Heart right ventricle (tissue), 16 donors: ENCODE measurements at places on chromosomes 2 and 18. TPM values are rescaled to one million over a fixed set of nuclear protein-coding genes. Genes with fewer than 3 reads are reported as not detected.

Gene TTLL4
- 6.0 TPM for total RNA-seq

GRCh38 chr18:22827216-22827615 lies 105.9 kb upstream of the RBBP8 start:
- H3K4me3 ChIP-seq = no peak overlapping the region
- no peaks in the 10 kb centered on the region for H3K36me3 ChIP-seq
- peaks cover 7% of the 10 kb centered on the region for H3K27me3 ChIP-seq
- no peaks in the 10 kb centered on the region for H3K4me1 ChIP-seq
- no peak for DNase-seq

DNA sequence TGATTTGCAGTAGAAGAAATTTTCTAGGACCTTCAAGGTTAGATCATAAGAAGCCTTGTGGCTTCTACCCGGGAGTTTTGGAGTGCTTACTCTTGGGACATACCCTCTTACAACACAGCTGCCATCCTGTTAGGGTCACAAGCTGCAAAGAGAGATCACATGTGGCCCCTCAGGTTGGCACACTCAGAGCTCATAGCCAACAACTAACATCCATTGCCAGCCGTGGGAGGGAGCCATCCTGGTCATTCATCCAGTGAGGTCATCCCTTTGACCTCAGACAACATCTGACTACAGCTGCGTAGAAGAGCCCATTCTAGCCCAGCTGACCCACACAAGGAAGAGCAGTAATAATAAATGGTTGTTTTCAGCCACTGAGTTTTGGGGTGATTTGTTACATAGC lies 76.9 kb upstream of the NABP1 start:
- H3K36me3 ChIP-seq = no peaks in the 10 kb centered on the region
- H3K4me1 ChIP-seq = no peaks in the 10 kb centered on the region
- no peak overlapping the region for H3K27ac ChIP-seq
- H3K4me3 ChIP-seq = no peak overlapping the region
- no peak for DNase-seq
- peaks cover 9% of the 10 kb centered on the region for H3K27me3 ChIP-seq

DNA sequence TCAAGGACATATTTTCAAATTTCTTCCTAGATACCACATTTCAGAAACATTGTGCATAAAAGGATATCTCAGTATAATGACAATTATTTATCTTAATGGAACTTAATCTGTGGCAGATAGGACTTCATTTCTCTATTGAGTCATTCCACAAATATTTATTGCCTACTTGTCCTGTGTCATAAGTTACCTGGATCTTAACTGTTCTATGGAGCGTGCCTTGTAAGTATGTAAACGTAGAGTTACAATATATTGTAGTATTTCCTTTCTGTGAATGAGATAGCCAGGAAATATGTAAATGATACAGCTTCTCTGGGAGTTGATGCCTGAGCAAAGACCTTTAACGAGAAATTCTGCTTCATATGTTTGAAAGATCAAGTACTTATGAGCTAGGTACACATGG lies 2.5 kb downstream of the AGFG1 start:
- DNase-seq = no peak
- no peaks in the 10 kb centered on the region for H3K27me3 ChIP-seq
- peak overlapping the region; percentile 96 for H3K27ac ChIP-seq
- H3K4me3 ChIP-seq = no peak overlapping the region
- peaks cover 39% of the 10 kb centered on the region for H3K4me1 ChIP-seq

- no peaks in the 10 kb centered on the region for H3K36me3 ChIP-seq
- H3K27me3 ChIP-seq = no peaks in the 10 kb centered on the region
- no peak overlapping the region for H3K4me3 ChIP-seq
- no peak overlapping the region for H3K27ac ChIP-seq
Observed at GRCh38 chr18:60649107-60649506, 276.5 kb upstream of the MC4R start.

GRCh38 chr2:172446474-172447063 lies 19.2 kb downstream of the ITGA6 start:
- no peaks in the 10 kb centered on the region for H3K36me3 ChIP-seq
- H3K4me3 ChIP-seq = no peak overlapping the region
- no peak overlapping the region for H3K27ac ChIP-seq
- H3K27me3 ChIP-seq = no peaks in the 10 kb centered on the region

Gene ADD2
- 3.6 TPM for total RNA-seq

Gene UGT1A4
- total RNA-seq = not detected

Gene CNNM3
- 9.8 TPM for total RNA-seq

- H3K4me1 ChIP-seq = no peaks in the 10 kb centered on the region
- DNase-seq = no peak
- no peaks in the 10 kb centered on the region for H3K27me3 ChIP-seq
- no peaks in the 10 kb centered on the region for H3K36me3 ChIP-seq
- no peak overlapping the region for H3K27ac ChIP-seq
- no peak overlapping the region for H3K4me3 ChIP-seq
Observed at GRCh38 chr18:8960740-8961657, 141.5 kb upstream of the NDUFV2 start.

Gene PLGLB2
- total RNA-seq = not detected

DNA sequence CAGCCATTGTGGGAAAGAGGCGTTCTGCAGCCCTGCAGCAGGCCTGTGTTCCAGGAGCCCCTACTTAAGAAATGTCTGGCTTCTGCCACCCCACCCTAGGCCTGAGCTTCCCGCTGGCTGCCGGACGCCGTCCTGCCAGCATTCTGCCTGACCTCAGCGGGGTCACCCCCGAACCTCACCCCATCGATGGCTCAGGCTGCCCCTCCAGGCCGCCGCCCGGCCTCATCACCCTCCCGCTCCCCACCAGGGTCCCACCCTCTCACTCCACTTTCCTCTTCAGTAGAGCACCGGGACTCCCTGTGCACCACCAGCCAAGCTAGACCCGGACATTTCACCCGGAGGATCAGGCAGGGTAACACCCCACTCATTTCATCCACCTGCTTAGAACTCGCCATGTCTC lies 73.6 kb upstream of the SALL3 start:
- no peaks in the 10 kb centered on the region for H3K36me3 ChIP-seq
- no peak overlapping the region for H3K4me3 ChIP-seq
- H3K27me3 ChIP-seq = peaks cover 22% of the 10 kb centered on the region
- DNase-seq = no peak
- no peak overlapping the region for H3K27ac ChIP-seq

Gene LDLRAD4
- 54.4 TPM for total RNA-seq

Gene NEU2
- total RNA-seq = not detected

DNA sequence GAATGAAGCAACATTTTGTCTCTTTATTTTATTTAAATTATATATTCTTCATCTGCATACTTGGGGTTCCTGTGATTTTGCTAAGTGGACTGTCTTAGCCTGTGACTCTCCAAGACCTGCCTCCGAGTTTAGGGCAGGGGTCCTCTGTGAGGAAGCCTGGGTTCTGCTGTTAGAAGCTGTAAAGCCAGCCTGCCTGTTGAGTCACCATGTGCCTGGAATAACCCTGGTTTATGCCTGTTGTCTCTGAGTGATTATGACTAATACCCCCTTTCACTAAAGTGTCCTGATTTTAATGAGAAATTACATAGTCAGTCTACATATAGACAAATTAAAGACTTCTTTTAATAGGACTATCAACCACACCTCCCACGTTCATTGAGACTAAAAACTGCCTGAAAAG lies 369.1 kb downstream of the ZNF521 start:
- H3K4me1 ChIP-seq = peaks cover 9% of the 10 kb centered on the region
- no peak overlapping the region for H3K4me3 ChIP-seq
- no peaks in the 10 kb centered on the region for H3K27me3 ChIP-seq
- DNase-seq = no peak

GRCh38 chr2:218002845-218003180 lies at the start of gene TNS1:
Gene TNS1 (minus strand): TSS chr2:218002995. CDS start chr2:218002872, 123 bp downstream.
- H3K36me3 ChIP-seq = no peaks in the 10 kb centered on the region
- H3K4me1 ChIP-seq = peaks cover 9% of the 10 kb centered on the region
- H3K27ac ChIP-seq = peak within 1 kb of the TSS; percentile 78

DNA sequence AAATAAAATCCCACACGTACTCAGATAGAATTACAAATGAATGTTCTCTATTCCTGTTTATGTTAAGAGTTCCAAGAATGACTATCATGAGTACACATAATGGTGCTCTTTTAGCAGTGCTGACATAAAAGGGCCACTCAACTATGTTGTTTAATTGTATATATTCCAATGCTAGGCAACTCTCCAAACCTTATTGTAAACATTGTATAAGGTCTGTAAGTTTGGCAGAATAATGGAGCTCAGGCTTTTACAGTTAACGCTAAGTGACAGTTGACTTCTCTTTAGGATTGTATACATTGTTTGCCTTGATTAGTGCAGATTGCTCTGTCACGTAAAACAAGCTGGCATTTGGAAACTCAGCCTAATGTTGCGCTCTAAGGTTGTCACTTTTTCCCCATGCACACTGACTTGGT lies 20.8 kb downstream of the RBMS1 start:
- H3K4me3 ChIP-seq = no peak overlapping the region
- DNase-seq = no peak
- H3K4me1 ChIP-seq = peaks cover 58% of the 10 kb centered on the region
- peak overlapping the region; percentile 1 for H3K27ac ChIP-seq
- H3K27me3 ChIP-seq = no peaks in the 10 kb centered on the region
- H3K36me3 ChIP-seq = no peaks in the 10 kb centered on the region

DNA sequence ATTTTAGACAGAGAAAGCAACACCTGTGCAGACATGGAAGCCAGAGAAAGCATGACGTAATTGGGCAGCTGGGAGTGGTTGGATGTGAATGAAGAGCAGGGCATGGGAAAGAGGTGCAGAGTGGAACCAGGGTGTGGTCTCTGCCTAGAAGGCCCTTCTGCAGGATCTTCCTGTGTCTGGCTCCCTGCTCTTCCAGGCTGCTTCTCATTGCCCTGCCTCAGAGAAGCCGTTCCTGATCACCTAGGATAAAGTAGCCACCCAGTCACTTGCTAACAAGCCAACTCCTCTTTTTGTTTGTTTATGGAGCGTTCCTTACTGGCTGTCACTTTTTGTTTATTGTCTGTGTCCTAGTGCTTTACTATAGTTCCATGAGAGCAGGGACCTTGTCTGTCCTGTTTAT lies 28.5 kb downstream of the GALNT1 start:
- H3K36me3 ChIP-seq = no peaks in the 10 kb centered on the region
- no peak overlapping the region for H3K27ac ChIP-seq
- no peak for DNase-seq
- H3K4me3 ChIP-seq = no peak overlapping the region
- no peaks in the 10 kb centered on the region for H3K27me3 ChIP-seq

Gene PRADC1
- 78.4 TPM for total RNA-seq

DNA sequence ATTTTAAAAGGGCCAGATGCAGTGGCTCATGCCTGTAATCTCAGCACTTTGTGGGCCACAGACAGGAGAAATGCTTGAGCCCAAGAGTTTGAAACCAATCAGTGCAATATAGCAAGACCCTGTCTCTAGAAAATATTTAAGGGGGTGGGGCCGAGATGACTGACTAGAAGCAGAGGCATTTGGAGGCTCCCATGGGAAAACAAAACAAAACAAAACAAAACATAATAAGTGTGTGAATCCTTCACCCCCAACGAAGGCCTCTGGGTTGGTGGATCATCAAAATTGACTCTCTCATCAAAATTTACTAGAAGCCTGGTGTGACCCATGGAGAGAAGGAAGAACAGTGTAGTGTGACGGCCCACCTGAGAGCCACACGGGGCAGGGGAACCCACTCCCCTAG lies 560.9 kb downstream of the LRP1B start:
- H3K4me3 ChIP-seq = no peak overlapping the region
- H3K4me1 ChIP-seq = no peaks in the 10 kb centered on the region
- no peaks in the 10 kb centered on the region for H3K27me3 ChIP-seq
- no peaks in the 10 kb centered on the region for H3K36me3 ChIP-seq

DNA sequence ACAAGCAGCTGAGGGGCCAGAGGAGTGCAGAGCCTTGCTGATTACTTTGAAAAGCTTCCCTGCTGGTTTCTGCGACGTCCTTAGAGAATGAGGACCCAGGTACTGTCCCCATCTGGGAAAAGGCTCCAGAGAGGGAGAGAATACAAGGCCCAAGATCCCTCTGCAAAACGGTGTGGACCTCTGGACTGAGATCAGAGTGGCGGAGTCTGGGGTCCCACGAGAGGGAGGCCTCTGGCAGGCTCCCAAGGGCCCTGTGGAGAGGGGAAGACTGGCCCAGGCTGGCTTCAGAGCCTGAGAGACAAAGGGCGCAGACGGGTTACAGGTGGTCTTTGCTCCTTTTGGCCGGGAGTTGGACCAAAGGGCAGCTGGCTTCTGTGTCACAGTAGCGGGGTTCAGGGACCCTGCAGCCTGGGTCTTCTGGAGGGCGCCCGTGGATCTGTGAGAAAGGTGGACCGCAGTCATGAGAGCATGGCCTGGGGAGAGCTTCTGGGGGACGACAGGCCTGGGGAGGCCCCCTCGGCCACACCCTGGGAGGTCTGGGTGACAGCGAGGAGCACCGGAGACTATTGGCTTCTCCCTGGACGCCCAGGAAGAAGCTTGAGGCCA lies 805 bp downstream of the SNORC start:
- no peak for DNase-seq
- H3K4me1 ChIP-seq = peaks cover 5% of the 10 kb centered on the region
- H3K27me3 ChIP-seq = peaks cover 14% of the 10 kb centered on the region
- no peak overlapping the region for H3K27ac ChIP-seq
- H3K4me3 ChIP-seq = no peak overlapping the region
- H3K36me3 ChIP-seq = no peaks in the 10 kb centered on the region

GRCh38 chr2:65347913-65348312 lies 84.5 kb downstream of the SPRED2 start:
- peaks cover 35% of the 10 kb centered on the region for H3K4me1 ChIP-seq
- no peak for DNase-seq
- H3K36me3 ChIP-seq = no peaks in the 10 kb centered on the region
- no peak overlapping the region for H3K27ac ChIP-seq
- no peak overlapping the region for H3K4me3 ChIP-seq
- H3K27me3 ChIP-seq = no peaks in the 10 kb centered on the region

DNA sequence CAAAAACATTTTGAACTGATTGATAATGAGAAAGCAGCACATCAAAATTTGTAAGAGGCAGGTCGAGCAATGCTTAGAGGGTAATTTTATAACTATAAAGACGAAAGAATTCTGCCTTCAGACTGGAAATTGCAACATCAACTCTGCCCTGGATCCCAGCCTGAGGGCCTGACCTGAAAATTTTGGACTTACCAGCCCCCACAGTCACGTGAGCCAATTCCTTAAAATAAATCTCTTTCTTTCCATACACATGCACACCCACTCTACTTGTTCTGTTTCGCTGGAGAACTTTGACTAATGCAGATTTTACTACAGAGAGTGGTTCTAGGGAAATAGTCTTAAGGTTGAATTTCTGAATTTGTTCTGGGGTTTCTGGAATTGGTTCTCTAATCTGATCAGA lies 14.6 kb upstream of the ACOXL start:
- H3K4me1 ChIP-seq = no peaks in the 10 kb centered on the region
- H3K27me3 ChIP-seq = no peaks in the 10 kb centered on the region
- peak; percentile 36 for DNase-seq
- no peak overlapping the region for H3K27ac ChIP-seq
- no peak overlapping the region for H3K4me3 ChIP-seq
- H3K36me3 ChIP-seq = no peaks in the 10 kb centered on the region

GRCh38 chr2:197871780-197872456 lies 67.5 kb downstream of the PLCL1 start:
- H3K36me3 ChIP-seq = no peaks in the 10 kb centered on the region
- no peaks in the 10 kb centered on the region for H3K27me3 ChIP-seq

DNA sequence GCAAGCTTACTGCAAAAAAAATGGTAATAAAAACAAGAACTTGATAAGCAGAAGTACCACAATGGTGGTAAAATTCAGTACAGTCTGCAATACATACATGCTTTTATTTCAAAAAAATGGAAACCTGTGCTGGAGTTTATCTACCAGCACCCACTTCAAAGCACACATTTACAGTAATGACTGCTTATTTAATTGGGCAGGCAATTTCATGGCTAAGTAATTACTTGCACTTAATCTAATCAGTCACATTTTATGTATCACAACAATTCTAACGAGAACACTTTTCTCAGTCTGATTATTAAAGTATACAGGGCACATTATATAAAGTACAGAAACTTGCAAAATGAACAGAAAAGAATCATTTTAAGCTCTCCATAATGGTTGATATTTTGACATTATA lies 5.2 kb downstream of the APCDD1 start:
- no peaks in the 10 kb centered on the region for H3K27me3 ChIP-seq
- no peak overlapping the region for H3K4me3 ChIP-seq
